ENCODE measurements at places on chromosomes 6 and 20. TPM values are rescaled to one million over a fixed set of nuclear protein-coding genes. Genes with fewer than 3 reads are reported as not detected.

Gene KIF6
- not detected for polyA plus RNA-seq

Gene SRSF12
- 0.11 TPM for polyA plus RNA-seq

- H3K4me3 ChIP-seq: no peak overlapping the region
- no peaks in the 10 kb centered on the region for H3K36me3 ChIP-seq
- H3K27me3 ChIP-seq: no peaks in the 10 kb centered on the region
- H3K4me1 ChIP-seq: no peaks in the 10 kb centered on the region
- DNase-seq: no peak
Measured at GRCh38 chr6:150115769-150116168, 27.1 kb upstream of the PPP1R14C start.

DNA sequence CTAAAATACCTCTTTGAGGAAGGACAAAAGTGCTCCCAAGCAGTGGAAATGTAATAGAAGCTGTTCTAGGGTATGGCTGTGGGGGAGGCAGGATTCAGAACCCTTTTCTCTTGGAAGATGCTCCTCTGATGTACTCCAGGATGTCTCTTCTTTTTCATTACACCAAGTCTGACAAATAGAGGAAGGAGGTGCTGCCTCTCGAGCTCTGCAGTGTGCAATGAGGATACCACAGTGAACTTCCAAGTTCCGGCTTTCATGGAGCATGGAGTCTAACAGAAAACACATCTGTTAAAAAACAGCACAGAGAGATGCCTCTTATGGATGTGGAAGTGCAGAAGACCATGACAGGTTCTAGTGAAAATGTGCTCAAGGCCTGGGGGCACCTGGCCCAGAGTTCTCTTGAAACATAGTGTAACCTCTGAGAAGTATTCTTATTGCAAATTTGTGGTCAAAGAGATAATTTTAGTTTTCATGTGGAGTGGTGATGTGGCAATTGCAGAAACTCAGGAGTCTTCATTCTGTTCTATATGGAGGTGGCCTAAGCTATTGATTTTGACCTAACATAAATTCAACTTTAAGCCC lies 362.0 kb upstream of the CITED2 start:
- H3K27ac ChIP-seq: no peak overlapping the region
- no peak for DNase-seq
- H3K27me3 ChIP-seq: no peaks in the 10 kb centered on the region
- H3K36me3 ChIP-seq: no peaks in the 10 kb centered on the region
- no peaks in the 10 kb centered on the region for H3K4me1 ChIP-seq
- H3K4me3 ChIP-seq: no peak overlapping the region

DNA sequence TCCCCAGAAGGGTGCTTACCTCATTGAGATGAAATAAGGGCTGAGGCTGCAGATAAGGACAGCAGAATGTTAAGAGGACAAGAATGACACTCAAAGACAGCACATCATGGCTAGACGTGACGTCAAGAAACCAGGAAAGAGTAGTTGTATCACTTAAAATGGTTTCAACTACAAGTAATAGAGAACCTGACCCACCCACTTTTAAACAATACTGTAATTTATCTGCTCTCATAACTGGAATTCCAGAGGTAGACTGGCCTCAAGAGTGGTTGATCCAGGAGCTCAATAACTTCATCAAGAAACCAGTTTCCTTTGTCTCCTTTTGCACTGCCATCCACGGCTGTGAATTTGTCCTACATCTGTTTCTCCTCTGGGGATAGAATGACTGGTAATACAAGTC lies 187.1 kb downstream of the EYA4 start:
- H3K27ac ChIP-seq: no peak overlapping the region
- no peaks in the 10 kb centered on the region for H3K27me3 ChIP-seq
- DNase-seq: no peak
- no peaks in the 10 kb centered on the region for H3K4me1 ChIP-seq
- no peak overlapping the region for H3K4me3 ChIP-seq

Gene SSTR4
- polyA plus RNA-seq: not detected

Measured in CD4-positive, alpha-beta memory T cell (primary cell).